ENCODE measurements at places on chromosomes 3 and 15. TPM values are rescaled to one million over a fixed set of nuclear protein-coding genes. Genes with fewer than 3 reads are reported as not detected.

DNA sequence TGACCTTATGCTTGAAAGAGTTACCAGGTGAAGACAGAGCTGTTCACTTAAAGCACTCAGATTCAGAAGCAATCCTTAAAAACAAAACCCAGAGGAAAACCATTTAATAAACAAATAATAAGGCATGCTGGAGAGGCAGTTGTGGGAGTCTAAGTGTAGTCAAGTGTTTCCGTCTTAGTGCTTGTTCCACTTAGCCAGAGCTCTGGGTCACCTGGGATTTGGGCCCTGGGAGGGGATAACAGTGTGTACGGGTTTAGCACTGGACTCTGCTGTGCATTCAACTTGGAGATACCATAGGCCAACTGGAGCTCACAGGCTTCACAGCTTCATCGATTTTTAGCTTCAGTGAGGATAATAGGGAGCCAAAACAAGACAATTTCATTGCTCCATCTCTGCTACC lies 444.6 kb downstream of the CNTN4 start:
- H3K36me3 ChIP-seq, result no peaks in the 10 kb centered on the region
- no peak overlapping the region for H3K4me3 ChIP-seq
- no peak for DNase-seq
- no peak overlapping the region for H3K27ac ChIP-seq
- no peaks in the 10 kb centered on the region for H3K4me1 ChIP-seq
- no peaks in the 10 kb centered on the region for H3K27me3 ChIP-seq

The SLC28A2 gene
- not detected for total RNA-seq

The SLC28A1 gene
- not detected for total RNA-seq

DNA sequence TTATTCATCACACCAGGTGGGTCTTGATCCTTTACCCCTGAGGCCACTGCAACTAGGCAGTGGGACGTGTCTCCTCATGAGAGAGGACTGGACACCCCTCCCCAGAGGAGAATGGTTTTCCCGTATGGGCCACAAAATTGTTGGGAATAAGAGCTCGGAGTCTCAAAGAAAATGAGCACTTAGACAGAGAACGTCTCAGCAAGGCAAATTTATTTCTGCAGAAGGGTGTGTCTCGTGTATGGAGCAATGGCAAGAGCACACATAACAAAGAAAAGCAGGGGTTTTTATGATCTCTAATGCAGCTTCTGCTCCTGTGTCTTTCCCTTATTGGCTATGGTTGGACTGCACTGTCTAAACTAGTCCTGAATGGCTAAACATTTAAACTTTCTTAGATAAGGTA lies 803.5 kb downstream of the PLOD2 start:
- no peak overlapping the region for H3K4me3 ChIP-seq
- no peak for DNase-seq
- H3K4me1 ChIP-seq, result no peaks in the 10 kb centered on the region
- H3K27ac ChIP-seq, result no peak overlapping the region

GRCh38 chr3:124227150-124227630 lies 235.3 kb upstream of the ROPN1 start:
- H3K27ac ChIP-seq, result no peak overlapping the region
- DNase-seq, result no peak
- H3K36me3 ChIP-seq, result no peaks in the 10 kb centered on the region
- no peak overlapping the region for H3K4me3 ChIP-seq

All from vagina (tissue), 2 donors.